ENCODE measurements at places on chromosomes 16 and 17. TPM values are rescaled to one million over a fixed set of nuclear protein-coding genes. Genes with fewer than 3 reads are reported as not detected.
A peak's percentile ranks its signal among the peaks of the same experiment; 100 is the strongest.

CNTNAP4 gene
- total RNA-seq: not detected

HAPSTR1 gene
- 97.7 TPM for total RNA-seq

DNA sequence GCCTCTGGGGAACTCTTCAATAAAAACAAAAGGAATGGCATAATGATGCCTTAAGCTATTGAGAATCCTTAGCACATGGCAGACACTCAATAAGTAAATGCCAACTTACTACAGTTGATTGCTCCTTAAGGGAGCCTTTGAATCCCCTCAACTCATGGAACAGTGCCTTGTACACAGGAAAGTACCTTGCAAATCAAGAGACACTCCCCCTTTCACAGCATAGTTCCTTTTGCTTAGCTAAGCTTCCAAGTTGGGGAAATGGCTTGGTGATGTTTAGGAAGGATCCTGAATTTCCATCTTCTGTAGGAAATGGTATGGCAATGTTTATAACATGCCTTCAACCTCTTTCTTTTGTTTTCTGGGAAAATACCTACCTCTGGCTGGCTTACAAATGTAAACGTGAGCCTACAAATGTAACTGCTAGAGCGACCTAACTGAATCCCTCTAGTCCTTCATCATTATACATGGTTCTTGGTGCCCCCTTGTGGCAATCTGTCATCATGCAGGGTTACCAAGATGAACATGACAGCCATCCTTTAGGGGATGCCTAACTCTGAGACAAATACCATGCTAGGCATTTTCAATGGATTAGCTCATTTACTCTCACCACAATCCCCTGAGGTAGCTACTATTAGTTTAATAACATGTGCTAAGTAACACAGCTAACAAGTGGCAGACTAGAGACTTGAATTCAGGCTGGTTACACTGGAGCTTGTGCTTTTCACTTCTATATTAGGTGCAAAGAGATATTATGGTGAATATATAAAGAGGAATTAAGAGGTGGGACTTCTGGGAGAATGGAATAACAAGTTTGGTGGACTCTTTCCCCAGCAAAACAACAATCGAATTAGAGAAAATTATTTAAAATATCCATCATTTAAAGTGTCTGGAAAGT lies 65.0 kb downstream of the MMD start:
- peaks cover 7% of the 10 kb centered on the region for H3K27me3 ChIP-seq
- no peaks in the 10 kb centered on the region for H3K4me1 ChIP-seq
- no peak overlapping the region for H3K27ac ChIP-seq
- DNase-seq: peak; percentile 30

DNA sequence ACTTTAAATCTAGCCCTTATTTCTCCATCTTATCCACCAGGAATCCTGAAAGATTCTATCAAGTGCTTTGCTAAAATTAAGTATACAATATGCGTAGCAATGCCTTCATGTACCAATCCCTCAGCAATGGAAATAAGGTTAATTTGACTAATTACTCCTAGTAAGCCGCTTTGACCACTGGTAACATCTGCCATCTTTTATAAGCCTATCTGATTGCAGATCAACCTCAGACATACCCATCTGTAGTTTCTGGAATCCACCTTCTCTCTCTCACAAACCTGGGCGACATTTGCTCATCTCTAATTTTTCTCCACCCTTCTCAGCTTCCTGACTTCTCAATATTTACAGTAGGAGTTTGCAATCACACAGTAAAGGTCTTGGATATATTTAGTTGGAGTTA lies 138.8 kb upstream of the CRHR1 start:
- peaks cover 6% of the 10 kb centered on the region for H3K27me3 ChIP-seq
- H3K36me3 ChIP-seq: no peaks in the 10 kb centered on the region
- no peak overlapping the region for H3K27ac ChIP-seq

DNA sequence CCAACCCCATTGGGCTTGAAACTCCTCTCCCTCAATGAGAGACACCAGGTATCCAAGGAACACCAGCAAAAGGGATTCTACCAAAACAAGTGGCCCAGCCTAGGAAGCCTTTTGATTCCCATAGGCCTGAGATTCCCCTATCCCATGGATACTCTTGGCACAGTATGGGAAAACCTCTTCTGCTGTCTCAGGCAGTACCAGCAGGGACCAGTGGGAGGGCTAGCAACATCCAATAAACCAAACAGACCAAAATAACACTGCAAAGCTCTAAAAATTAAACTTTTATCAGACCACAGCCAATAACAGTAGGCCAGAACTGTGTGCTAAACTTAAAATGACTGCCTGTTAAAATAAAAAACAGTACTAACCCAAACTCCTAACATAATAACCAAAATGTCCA lies 153.9 kb upstream of the CES5A start:
- no peaks in the 10 kb centered on the region for H3K4me1 ChIP-seq
- H3K27me3 ChIP-seq: no peaks in the 10 kb centered on the region
- H3K27ac ChIP-seq: no peak overlapping the region
- no peak overlapping the region for H3K4me3 ChIP-seq

GRCh38 chr17:2847381-2848333 lies 51.4 kb downstream of the RAP1GAP2 start:
- H3K27me3 ChIP-seq: no peaks in the 10 kb centered on the region
- H3K27ac ChIP-seq: no peak overlapping the region
- H3K36me3 ChIP-seq: no peaks in the 10 kb centered on the region
- no peaks in the 10 kb centered on the region for H3K4me1 ChIP-seq
- no peak for DNase-seq
- H3K4me3 ChIP-seq: no peak overlapping the region

DNA sequence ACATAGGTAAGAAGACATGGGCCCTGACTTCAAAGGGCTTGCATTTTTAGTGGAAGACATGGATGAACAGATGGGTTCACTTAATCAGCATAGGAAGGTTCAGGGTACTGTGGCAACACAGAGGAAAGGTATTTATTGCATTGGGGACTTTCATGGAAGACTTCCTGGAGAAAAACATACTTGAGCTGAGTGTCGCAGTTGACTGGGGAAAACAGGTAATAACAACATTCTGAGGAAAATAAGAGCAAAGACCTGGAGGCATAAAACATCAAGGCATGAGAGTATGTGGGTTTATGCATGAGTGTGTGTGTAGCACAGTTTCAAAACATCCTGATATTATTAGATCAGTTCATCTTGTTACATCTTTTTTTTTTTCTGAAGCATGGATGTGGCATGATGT lies 82.7 kb downstream of the MAP2K6 start:
- H3K36me3 ChIP-seq: no peaks in the 10 kb centered on the region
- no peak overlapping the region for H3K27ac ChIP-seq
- H3K4me3 ChIP-seq: no peak overlapping the region
- H3K4me1 ChIP-seq: peaks cover 10% of the 10 kb centered on the region
- DNase-seq: no peak

GRCh38 chr17:43456661-43457361 lies 27.0 kb upstream of the DHX8 start:
- H3K27ac ChIP-seq: no peak overlapping the region
- H3K4me1 ChIP-seq: peaks cover 7% of the 10 kb centered on the region

- DNase-seq: no peak
- H3K27ac ChIP-seq: no peak overlapping the region
Measured at GRCh38 chr16:73396556-73396955, 348.6 kb upstream of the ZFHX3 start.

GRCh38 chr16:9966569-9967157 lies 215.6 kb downstream of the GRIN2A start:
- H3K4me3 ChIP-seq: no peak overlapping the region
- H3K27me3 ChIP-seq: no peaks in the 10 kb centered on the region
- peak; percentile 70 for DNase-seq
- H3K4me1 ChIP-seq: no peaks in the 10 kb centered on the region
- H3K36me3 ChIP-seq: no peaks in the 10 kb centered on the region

Data from astrocyte (in vitro differentiated cells and primary cell).